ENCODE measurements at places on chromosomes 11 and 22. TPM values are rescaled to one million over a fixed set of nuclear protein-coding genes. Genes with fewer than 3 reads are reported as not detected.

OR5D16 gene
- not detected for total RNA-seq

P2RY6 gene
- total RNA-seq, result not detected

MRGPRX4 gene
- total RNA-seq, result not detected

CLCF1 gene
- total RNA-seq, result 0.29 TPM

C11orf86 gene
- total RNA-seq, result not detected

ANO1 gene
- total RNA-seq, result not detected

IL18 gene
- 0.39 TPM for total RNA-seq

OR2D2 gene
- 0.20 TPM for total RNA-seq

SAAL1 gene
- total RNA-seq, result 27.1 TPM

TSPAN32 gene
- 23.1 TPM for total RNA-seq

FDXACB1 gene
- total RNA-seq, result 4.7 TPM

CD151 gene
- total RNA-seq, result 24.7 TPM

TMEM45B gene
- 0.93 TPM for total RNA-seq

CDHR5 gene
- not detected for total RNA-seq

DDIAS gene
- total RNA-seq, result 13.8 TPM

ZNF280A gene
- not detected for total RNA-seq

USP35 gene
- 19.3 TPM for total RNA-seq

TMEM138 gene
- 64.6 TPM for total RNA-seq
